ENCODE measurements at places on chromosomes 12 and 14.

GRCh38 chr12:40957417-40957816 is 230.7 kb upstream of the PDZRN4 start:
- DNase-seq = no peak

DNA sequence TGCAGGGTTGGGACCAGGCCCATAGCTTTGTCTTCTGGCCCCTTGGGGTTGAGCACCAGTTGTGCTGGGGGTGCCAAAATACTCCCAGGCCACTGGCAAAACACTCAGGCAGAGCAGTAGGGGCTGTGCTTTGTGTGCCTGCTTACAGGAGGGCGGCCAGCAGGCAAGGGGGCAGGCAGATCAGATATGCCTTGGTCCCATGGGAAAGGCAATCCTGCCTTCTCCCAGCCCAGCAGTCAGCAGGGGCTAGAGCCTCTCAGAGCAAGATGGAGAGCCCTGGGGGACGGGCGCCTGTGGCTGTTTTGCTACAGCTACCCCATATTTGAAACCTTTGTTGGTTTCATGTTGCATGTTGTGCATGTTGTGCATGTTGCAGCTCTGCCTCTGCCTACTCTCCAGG is 36.2 kb upstream of the TMX1 start:
- no peak for DNase-seq

GRCh38 chr12:67243260-67243659 is 25.9 kb upstream of the CAND1 start:
- no peak for DNase-seq

- no peak for DNase-seq
These were observed 24.1 kb downstream of the SLC4A8 start for GRCh38 chr12:51448618-51449256.

- no peak for DNase-seq
These were observed 117.9 kb downstream of the SCAF11 start for GRCh38 chr12:45872446-45872845.

GRCh38 chr12:130711756-130712155 is 4.3 kb downstream of the RIMBP2 start:
- no peak for DNase-seq

DNA sequence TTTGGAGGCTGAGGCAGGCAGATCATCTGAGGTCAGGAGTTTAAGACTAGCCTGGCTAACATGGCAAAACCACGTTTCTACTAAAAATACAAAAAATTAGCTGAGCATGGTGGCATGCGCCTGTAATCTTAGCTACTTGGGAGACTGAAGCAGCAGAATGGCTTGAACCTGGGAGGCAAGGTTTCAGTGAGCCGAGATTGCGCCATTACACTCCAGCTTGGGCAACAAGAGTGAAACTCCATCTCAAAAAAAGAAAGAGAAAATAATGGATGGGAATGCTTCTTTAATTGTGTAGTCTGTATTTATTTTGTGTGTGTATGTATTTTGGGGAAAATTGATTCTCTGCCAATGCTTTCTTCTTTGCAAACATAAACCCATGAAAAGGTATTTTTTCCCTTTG is 32.5 kb downstream of the SRGAP1 start:
- no peak for DNase-seq

DNA sequence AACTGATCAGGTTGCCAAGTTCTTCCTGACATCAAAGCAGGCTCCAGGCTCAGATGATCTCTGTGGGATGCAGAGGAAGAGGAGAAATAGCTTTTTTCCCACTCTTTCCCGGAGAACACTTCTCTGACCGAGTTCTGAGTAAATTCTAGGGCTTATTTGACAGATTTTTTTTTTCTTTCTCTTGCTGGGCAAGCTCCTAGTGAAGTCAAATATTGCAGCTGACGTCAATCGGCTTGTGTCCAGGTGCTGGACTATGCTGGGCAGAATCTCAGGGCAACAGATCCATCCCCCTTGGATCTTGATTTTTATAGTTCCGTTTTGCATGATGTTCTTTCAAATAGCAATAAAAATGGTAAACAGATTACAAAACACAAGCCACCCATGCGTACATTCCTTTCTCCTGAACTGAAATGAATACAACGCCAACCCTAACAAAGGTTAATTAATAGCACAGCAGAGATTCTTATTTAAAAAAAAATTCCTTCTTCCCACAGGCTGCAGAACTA is 182.2 kb downstream of the NOVA1 start:
- no peak for DNase-seq

- no peak for DNase-seq
These were observed 34.5 kb upstream of the FRS2 start for GRCh38 chr12:69435644-69436043.

DNA sequence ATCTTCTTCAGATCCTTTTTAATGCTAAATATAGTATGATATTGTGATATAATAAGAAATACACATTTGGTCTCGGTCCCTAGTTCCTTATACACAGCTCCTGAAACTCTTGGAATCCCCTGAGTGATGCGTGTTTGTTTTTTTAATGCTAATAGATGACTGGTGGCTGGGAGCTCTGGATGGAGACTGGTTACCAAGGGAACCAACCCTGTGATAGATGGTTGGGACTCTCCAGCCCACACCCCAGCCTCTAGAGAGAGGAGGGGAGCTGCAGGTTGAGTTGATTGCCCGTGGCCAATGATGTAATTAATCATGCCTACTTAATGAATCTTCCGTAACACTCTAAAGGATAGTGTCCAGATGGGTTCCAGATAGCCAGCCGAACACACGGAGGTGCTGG is 140.6 kb downstream of the FBXL14 start:
- no peak for DNase-seq

DNA sequence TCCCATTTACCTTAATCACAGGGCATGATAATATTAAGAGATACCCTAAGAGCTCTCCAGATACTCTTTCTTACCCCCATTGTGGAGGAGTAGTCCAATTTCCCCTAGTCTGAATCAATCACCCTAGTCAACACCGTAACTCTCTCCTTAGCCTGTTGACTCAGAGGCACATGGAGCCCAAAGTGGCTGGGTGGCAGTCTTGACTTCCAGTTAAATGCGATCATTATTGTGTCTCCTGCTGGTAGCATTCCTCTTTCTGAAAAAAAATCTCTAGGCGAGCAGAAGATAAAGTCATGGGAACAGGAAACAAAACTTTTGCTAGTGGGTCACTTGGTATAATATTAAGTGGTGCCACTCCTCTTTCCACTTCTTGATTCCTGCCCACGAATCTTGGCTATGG is 46.4 kb downstream of the EMP1 start:
- DNase-seq = no peak

- no peak for DNase-seq
These were observed 158.0 kb downstream of the RAD51B start for GRCh38 chr14:67977434-67978034.

DNA sequence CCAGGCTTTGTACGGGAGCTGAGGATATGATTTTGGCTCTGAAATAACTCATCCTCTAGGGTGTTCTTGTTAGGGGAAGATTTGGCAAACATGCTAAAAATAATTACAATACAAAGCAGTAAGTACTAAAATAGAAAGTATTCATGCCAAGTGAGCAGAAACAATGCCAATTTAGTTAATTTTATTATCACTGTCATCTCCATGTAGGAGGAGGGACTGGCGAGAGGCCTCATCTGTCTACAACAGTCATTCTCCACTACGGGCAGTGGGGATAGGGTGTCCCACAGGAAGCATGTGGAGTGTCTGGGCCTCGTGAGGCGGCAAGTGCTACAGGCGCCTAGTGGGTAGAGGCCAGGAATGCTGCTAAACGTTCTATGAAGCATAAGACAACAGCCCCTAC is 3.3 kb downstream of the ISM2 start:
- DNase-seq = no peak

DNA sequence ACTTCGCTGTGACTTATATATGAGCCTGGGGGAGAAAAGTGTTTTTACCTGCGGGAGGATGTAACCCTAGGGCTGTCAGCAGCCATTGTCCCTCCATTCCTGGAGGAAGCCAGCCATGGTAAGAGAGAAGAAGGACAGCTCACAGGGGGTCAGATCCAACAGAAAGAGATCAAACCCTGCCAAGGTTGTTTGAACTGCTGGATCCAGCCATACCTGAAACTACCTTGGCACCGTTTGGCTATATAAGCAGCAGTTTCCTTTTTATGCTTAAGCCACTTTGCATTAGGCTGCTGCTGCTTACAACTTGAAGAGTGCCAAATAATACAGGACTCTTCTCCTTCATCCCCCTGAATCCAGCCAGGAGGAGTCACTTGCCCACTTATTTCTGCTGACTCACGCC is 205.5 kb downstream of the PHETA1 start:
- no peak for DNase-seq

DNA sequence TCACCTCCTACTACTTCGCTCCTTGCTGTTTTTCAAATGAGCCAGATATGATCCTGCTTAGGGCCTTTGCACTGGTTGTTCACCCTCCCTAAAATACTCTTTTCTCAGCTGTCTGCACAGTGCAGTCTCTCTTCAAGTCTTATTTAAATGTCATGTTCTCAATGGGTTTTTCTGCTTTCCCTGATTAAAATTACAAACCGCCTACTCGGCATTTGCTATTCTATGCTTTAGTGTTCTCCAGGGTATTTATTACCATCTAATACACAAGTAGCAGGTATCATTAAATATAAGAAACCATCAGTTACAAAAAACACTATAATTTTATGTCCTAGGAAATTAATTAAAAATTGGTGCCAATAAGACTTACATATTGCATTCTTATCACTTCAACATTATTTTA is 108.0 kb upstream of the TMTC1 start:
- no peak for DNase-seq

DNA sequence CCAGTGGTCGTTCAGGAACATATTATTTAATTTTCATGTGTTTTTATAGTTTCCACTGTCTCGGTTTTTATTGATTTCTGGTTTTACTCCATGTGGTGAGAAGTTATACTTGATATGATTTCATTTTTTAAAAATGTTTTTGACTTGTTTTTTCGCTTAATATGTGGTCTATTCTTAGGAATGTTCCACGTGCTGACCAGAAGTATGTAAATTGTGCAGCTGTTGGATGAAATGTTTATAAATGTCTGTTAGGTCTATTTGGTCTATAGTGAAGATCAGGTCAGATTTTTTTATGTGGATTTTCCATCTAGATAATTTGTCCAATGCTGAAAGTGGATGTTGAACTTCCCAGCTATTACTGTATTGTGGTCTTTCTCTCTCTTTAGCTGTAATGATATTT is 433.8 kb upstream of the MIS18BP1 start:
- no peak for DNase-seq

- no peak for DNase-seq
These were observed 21.6 kb upstream of the GPR132 start for GRCh38 chr14:105086833-105087307.

- DNase-seq = no peak
These were observed 20.4 kb downstream of the MAP3K9 start for GRCh38 chr14:70788898-70789297.

DNA sequence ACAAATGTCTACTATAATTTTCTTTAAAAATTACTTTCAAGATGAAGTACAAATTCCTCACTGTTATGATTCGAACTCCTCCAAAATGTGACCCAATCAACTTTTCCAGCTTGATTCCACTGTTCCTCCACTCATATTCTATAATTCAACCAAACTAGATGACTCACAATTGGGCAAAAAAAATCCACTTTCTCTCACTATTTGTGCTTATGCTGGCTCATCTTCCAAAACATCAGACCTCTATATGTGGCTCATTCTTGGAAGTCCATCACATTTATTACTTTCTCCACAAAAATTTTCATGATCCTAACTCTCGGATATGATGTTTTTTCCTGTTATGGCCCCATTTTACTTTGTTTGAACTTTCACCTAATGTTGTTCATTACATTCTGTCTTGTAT is 26.9 kb upstream of the RXYLT1 start:
- no peak for DNase-seq

DNA sequence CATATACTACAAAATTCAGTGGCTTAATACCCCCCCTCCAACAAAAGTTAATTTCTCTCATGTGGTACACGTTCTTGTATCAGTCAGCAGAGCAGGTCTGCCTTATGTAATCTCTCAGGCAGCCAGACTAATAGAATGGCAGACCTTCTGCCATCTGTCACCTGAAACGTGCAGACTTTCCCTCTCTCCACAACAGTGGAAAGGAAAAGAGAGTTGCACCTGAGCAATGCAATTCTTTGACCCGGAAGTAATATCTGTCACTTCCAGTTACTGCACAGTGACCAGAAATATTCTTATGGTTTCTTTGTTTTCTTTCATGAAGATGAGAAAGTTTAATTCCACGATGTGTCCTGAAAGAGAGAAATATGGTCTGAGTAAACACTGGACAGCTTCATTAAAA is 14.4 kb downstream of the KERA start:
- no peak for DNase-seq
